Activated naive CD8-positive, alpha-beta T cell treated with anti-CD3 and anti-CD28 coated beads, Interleukin-2, amount 50 U/mL, for 16 hours (primary cell): ENCODE measurements at places on chromosomes 12 and 14.

DNA sequence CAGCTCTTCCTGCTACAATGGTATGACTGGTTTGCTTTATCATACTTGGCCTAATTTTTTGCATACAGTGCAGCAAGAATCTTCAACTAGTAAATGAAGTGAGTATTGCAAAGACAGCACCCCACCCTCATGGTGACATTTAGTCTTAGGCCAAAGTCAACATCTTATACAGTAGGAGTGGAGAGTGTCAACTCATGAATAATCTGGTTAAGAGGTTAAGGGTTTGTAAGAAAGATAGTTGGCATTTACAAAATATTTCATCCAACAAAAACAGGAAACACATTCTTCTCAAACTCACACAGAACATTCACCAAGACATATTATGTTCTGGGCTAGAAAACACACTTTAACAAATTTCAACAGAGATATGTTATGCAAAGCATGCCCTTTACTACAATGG is 2.2 kb upstream of the OAS1 start:
- DNase-seq = no peak

GRCh38 chr12:94663702-94664101 is 13.3 kb upstream of the TMCC3 start:
- DNase-seq = no peak

DNA sequence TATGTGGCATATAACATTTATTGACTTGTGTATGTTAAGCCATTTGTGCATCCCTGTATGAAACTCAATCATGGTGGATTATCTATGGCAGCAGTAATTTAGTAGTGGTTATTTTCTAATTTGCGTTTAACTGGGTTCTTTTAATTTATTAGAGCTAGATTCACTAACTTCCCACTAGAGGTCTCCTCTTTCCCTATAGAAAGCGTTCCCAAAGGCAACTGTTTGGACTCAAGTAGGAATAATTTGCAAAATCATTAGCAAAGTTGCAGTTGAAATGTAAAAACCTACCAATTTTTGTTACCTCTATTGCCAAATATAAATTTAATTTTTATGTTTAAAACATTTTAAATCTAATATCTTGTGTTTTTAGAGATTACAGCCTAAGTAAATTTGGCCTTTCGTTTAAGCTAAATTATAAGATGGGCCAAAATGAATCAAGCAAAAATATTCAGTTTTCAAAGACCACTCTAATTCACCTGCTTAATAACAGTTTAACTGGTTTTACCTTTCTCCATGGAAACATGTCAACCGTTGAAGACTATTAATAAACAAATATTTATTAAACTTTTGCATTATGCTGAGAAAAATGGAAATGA is 6.0 kb downstream of the DMAC2L start:
- no peak for DNase-seq

GRCh38 chr14:44385906-44386305 is 121.2 kb downstream of the FSCB start:
- DNase-seq = no peak

- DNase-seq = no peak
These were observed 19.8 kb upstream of the DHRS4 start for GRCh38 chr14:23933742-23934128.
